ENCODE measurements at places on chromosomes 12 and 14.
A peak's percentile ranks its signal among the peaks of the same experiment; 100 is the strongest.

DNA sequence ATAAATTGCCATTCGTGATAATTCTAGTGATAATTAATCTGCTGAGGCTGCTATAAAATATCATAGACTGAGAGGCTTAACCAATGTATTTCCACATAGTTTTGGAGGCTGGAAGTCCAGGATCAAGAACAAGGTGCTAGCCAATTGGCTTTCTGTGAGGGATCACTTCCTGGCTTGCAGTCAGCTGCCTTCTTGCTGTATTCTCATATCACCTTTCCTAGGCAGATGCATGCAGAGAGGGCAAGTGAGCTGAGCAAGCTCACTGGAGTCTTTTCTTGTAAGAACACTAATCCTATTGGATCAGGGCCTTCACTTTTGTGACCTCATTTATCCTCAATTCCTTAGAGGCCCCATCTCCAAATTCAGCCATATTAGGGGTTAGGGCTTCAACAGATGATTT lies 640.7 kb downstream of the DIO2 start:
- peak; percentile 61 for DNase-seq

GRCh38 chr14:69238883-69239282 lies 21.1 kb upstream of the GALNT16 start:
- DNase-seq = no peak

GRCh38 chr14:24368562-24369252 lies 723 bp downstream of the NFATC4 start:
- DNase-seq = peak; percentile 90

DNA sequence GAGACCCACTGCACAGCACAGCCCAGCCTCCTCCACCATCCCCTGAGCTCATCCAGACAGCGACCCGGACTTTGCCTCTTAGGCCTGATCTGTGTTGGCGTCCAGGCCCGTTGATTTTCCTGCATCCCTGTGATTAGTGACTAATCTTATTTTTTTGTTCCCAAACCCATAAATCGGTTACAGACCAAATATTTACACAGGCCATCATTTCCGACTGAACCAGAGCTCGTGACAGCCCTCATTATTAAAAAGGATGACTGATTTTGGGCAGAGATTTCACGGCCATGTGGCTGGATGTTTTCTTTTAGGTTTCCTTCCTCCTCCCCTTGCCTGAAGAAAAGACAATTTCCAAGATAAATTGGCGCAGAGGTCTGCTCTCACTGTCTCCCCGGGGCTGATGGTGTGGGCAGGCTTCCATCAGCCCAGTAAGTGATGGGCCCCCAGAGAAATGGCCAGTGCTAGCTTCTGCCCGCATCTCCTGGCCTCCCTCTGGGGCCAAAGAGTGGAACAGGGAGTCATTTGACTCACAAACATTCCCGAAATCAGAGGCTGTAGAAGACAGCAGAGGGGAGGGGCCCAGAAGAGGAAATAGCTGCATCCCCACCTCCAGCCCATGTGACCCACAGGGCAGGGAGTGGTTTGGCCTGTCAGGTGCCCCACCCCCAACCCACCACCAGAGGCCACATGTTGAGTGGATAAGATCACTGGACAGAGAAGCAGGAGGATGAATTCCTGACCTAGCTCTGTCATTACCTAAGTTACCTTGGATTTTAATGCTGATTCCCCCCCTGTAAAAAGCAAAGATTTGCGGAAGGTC lies 283.5 kb downstream of the KSR2 start:
- peak; percentile 95 for DNase-seq

GRCh38 chr14:104283197-104284106 lies 145.1 kb downstream of the KIF26A start:
- DNase-seq = peak; percentile 82

DNA sequence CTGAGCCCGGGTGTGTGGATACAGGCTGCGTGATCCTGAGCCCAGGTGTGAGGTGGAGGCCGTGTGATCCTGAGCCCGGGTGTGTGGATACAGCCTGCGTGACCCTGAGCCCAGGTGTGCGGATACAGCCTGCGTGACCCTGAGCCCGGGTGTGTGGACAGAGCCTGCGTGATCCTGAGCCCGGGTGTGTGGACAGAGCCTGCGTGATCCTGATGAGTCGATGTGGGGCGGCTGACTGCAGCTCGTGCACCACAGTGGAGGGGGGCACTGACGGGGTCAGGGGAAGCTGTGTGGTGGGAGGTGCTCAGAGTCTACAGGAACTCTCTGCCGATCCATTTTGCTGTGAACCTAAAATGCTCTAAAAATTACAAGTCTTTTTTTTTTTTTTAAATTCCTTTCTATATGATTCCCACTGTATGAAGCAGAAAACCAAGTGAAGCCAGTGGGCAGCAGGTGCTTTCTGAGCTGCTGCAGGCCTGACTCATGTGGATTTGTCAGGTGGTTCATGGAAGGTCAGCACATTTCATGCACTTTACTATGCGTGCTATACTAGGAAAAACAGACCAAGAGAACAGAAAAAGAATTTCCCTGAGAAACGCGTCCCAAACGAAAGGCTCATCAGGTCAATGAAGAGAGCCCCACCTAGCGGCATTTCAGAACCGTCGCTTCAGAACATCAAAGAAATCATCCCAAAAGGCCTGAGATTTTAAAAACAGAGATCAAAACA lies 19.3 kb downstream of the BRF1 start:
- no peak for DNase-seq

GRCh38 chr12:98403385-98403784 lies 112.0 kb upstream of the TMPO start:
- DNase-seq = no peak

DNA sequence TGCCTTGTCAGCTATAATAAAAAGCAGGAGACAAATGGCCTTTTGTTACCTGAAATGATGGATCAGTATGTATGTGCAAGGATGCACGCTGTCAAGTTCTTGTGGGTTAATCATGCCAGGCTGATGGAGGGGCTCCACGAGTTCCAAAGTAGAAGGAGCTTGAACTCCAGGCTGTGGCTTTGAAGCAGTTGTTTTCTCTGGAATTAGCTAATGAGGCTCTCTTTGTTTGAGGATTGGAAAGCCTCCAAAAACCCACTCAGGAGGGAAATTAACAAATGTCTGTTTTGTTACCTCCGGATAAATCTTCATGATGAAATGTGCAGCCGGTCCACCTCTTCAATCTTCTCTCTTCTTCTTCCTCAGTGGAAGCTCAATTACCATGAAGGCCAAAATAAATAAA lies 605.5 kb downstream of the DIO2 start:
- peak; percentile 100 for DNase-seq

DNA sequence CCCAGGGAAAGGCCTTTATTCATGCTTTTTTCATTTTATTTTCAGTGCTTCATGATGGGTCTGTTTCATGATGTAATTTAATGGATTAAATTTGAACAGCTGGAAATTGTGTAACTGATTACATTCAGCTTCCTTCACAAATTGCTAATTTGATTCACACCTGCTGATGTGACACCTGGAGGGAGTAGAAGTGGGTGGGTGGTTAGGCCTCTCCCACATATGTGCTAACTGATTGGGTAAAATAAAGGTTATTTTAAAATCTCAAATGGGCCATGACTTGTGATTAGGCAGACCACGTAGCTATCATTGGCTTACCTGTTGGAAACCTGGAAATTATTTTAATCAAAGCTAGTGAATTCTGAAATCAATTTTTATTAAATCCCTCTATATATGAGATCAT lies 142.1 kb downstream of the GXYLT1 start:
- peak; percentile 80 for DNase-seq

GRCh38 chr12:71070416-71071128 lies 87.2 kb downstream of the TSPAN8 start:
- no peak for DNase-seq

GRCh38 chr12:77256956-77257355 lies 191.6 kb upstream of the E2F7 start:
- no peak for DNase-seq

- no peak for DNase-seq
Measured at GRCh38 chr12:22738945-22739344, 114.0 kb downstream of the ETNK1 start.

DNA sequence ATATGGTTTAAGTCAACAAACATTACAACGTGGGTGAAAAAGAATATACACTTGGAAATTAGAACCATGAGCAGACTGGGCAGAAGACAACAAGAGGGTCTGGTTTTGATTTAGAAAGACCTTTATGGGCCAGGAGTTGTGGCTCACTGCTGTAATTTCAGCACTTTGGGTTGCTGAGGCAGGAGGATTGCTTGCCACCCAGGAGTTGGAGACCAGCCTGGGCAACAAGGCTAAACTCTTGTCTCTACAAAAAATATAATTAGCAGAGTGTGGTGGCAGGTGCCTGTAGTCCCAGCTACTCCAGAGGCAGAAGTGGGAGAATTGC lies 2.7 kb upstream of the NFKBIA start:
- no peak for DNase-seq

- DNase-seq = peak; percentile 65
Measured at GRCh38 chr12:26938701-26939062, 412 bp downstream of the FGFR1OP2 start.

DNA sequence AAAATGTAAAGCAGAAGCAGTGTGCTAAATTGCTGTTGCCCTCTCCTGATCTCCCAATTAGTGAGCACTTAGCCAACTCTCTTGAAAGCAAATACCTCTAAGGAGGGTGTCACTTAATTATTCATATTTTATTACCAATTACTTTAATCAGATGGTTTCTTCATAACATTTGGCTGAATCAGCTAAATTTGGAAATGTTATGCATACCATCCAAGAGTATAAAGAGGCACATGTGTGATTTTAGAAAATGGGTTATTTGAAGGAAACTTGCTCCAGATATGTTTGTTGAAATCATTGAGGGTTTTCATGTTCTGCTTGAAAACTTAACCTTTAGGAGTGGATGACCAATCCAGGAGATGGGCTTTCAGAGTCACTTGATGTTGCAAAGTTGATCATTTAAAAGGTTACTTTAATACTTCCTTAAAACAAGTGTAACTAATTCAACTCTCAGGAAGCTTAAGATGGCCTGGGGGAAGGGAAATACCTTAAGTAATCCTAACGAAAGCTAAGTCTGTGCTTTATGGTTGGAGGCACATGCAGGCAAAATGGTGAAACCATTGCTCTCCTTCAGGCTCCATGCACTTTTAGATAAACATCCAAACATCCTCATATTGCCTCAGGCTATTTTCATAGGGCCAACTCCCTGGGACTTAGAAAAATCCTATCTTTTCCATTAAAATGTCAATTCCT lies 434.5 kb downstream of the MDGA2 start:
- peak; percentile 45 for DNase-seq

DNA sequence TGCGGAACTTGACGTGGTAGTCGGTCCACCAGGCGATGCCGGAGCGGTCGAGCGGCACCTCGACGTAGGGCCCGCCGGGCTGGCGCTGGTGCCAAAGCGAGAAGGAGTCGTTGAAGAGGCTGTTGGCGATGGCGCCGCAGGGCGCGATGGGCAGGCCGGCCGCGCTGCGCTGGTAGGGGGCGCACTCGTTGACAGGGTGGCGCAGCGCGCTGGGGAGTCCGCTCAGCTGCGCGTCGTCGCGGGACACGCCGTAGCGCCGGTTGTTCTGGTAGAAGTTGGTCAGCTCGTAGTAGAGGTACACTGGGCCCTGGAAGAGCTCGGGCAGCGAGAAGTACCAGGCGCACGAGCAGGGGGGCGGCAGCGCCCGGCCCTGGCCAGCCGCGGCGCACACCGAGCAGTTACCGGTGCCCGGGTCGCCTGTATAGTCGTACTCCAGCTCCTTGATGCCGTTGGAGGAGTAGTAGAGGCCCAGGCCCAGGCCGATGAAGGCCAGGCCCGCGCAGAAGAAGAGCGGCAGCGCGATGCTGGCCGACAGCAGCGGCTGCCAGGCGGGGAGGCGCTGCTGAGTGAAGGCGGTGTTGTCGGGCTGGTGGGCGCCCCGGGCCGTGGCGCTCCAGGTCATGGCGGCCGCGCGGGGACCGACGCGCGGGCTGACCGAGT lies 482 bp downstream of the TMEM30B start:
- DNase-seq = peak; percentile 80

- no peak for DNase-seq
Measured at GRCh38 chr12:8065991-8066594, at the start of gene C3AR1. TSS of gene C3AR1 (minus strand) at chr12:8066359. CDS start at chr12:8060185, 6,174 bp downstream.

- DNase-seq = no peak
Measured at GRCh38 chr12:64065881-64066451, 156.1 kb downstream of the KICS2 start.

DNA sequence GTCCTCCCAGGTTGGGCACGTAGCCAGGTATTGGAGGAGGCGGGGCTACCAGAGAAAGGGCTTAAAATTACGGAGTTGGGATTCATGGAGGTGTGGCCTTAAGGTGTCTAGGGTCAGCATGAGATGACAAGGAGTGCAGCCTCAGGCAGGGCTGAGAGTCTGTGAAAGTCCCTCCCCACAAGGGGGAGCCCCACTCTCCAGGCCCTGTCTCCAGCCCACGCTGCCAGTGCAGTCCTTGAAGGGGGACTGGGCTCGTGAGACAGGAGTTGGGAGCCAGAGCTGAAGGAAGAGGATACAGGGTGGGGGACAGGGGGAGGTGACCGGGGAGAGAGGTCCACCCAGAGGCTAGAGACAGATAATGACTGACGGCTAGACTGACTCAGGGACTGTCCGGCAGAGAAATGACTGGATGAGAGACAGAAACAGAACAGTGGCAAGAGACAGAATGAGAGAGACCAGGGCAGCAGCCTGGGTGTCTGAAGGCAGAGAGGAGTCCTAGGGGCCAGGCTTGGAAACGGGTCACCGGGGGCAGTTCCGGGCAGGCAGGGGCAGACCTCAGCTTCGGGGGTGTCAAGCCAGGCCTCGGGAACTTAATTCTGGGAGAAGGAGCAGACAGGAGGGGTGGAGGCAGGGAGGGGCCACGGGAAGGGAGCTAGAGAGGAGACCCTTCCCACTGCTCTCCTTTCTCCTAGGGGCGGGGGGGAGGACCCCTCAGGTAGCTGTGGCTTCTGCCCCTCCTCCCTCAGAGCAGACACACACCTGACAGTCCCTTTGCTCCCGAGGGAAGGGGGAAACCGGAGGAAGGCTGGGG lies 970 bp downstream of the CDH24 start:
- no peak for DNase-seq
